Mucosa of gallbladder (tissue), 1 donor: ENCODE measurements at places on chromosomes 4 and X. TPM values are rescaled to one million over a fixed set of nuclear protein-coding genes. Genes with fewer than 3 reads are reported as not detected.

ATOH1 gene
- not detected for total RNA-seq

NLGN4X gene
- total RNA-seq, result 3.6 TPM

SMIM10L2A gene
- total RNA-seq, result 1.9 TPM

ARHGAP4 gene
- total RNA-seq, result 53.8 TPM

MCF2 gene
- total RNA-seq, result 3.3 TPM
